ENCODE measurements at places on chromosomes 7 and 10.

GRCh38 chr7:111787741-111788140, 225.4 kb upstream of the IMMP2L start:
- no peak for DNase-seq

DNA sequence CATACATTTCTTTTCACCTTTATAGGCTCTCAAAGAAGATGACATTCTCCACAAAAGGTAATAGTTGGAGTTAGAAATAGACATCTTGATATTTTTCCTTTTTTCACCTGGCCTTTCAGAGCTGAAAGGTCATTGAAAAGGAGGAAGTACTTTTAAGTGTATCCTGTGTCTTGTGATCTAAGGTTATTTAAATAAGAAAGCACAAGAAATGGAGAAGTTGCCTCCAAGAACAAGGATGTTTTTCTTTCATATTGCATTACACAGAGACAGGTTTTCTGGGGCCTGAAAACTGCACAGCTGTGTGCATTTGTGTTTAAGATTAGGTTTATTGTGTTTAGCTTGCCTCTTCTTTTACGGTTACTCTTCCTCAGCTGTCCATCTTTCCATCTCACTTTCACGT, 103.4 kb upstream of the SEMA3D start:
- DNase-seq, result no peak

DNA sequence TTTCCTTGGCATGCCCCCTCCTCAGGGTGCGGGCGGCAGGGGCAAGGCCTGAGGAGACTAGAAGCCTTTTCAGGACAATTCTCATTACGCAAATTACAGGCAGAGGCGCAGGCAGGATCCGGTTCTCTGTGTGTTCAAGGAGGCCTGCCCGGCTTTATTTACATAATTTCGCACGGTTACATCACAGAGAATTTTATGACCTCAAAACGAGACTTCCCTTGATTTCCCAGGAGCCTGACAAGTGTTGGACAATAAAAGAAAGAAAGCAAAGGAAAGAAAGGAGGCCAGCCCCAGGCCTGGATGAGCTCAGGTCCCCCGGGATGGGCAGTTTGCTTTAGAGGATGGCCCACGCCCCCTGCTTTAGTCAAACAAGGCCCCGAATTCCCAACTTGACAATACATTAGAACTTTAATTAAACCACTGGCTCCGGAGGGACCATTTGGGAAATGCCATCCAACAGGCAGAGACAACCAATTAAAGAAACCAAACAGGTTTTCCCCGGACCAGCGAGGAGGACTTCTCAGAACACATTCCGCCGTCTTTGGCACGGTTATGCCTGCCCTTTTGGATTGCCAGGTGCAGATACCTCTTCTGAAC, 2.9 kb downstream of the MNX1 start:
- no peak for DNase-seq

- peak; percentile 95 for DNase-seq
Observed at GRCh38 chr7:66050990-66051448, 24.6 kb upstream of the ASL start.

DNA sequence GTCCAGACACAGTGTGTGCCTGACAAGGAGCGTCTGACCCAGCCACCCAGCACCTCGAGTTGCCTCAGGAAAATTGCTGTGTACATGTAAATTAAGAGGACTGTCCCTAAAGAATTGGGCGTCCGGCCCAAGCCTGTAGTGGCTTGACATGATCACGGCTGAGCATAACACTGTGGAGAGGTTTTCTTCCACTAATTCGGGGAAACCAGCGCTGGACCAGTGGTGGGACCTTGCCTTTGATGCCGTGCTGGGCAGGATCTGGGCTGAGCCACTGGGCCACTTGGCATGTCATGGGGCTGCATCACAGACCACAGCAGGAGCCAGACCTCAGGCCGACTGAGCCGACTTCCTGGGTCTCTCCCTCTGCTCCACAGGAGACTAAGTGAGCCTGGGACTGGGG, 282.5 kb downstream of the GLRX3 start:
- DNase-seq, result no peak

All from mammary epithelial cell (primary cell).